ENCODE measurements at places on chromosomes 6 and 20. TPM values are rescaled to one million over a fixed set of nuclear protein-coding genes. Genes with fewer than 3 reads are reported as not detected.

DNA sequence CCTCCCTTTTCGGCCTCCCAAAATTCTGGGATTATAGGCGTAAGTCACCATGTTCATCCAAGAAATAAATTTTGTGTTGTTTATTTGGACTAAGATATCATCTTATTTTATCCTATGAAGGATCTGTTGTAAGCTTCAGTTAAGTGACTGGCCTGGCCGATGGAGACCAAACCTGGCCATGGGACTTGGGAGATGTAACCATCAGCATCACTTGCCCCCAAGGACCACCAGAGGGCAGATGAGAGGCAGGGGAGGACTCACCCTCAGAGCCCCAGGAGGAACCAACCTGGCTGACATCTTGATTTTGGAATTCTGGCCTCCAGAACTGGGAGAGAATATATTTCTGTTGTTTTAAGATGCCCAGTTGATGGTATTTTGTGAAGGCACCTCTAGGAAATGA lies 266.7 kb downstream of the CDH26 start:
- no peak for DNase-seq

DNA sequence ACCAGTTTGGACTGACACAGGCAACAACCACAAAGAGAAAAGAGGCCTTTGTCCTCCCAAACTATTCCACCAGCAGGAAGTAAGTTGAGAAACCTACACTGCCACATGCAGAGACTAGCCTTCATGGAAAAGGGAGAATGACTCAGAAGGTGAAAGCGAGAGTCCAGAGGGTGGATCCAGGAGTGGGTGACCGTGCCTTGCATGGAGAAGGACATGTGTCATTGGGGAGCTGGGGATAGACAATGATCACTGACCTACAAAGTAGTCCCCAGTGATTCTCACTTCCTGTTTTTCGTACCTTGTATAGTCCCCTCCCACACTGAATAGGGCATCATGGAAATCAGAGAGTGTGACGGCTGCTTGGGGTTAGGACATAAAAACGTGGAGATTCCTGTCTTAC lies 91.9 kb downstream of the MYLK4 start:
- DNase-seq = no peak

DNA sequence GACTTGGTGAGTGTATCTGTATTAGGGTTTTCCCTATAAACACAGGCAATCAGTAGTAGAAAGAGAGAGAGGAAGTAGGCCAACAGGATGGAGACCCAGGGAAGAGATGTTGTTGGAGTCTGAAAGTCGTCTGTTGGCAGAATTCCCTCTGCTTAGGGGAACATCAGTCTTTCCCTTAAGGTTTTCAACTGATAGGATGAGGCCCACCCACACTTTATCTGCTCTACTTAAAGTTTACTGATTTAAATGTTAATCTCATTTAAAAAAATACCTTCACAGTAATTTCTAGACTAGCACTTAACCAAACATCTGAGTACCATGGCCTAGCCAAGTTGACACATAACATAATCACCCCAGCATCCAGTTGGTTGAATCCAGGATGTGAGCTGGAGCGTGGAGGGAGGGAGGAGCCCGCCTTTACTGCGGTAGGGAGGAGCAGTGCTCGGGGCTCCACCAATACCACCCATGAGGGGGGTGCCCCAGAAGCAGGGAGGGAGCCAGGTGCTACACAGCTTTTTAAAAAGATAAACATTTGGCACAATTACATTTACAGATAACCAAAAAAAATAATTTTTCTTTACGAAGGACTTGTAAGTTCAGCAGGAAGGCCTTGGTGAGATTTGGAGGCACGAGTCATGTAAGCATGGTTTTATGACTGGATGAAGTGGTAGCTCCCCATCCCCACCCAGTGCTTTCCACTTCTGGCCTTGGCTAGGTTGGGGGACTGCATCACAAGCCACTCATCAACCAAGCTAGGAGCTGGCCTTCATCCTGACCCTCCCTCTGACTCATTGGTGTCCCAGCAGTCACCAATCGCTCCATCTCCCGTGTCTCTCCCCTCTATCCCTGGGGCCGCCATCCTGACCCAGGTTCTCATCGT lies 18.4 kb upstream of the SNX9 start:
- DNase-seq = no peak

DNA sequence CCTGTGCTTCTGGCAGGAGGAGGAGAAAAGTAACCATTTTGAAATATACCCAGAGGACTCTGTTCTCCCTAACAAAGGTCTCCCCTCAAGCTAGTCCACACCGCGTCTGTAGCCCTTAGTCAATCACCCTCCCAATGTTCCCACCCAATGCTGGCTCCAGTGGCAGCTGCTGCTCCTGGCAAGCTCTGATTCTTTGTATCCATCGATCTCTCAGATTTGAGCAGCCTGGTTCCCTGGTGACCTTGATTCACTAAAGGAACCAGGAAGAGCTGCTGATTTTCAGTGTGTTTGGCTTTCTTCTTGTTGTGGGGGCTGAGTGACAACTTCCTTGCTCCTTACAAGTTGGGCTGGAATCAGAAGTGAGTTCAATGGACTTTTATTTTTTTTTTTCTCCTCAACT lies 68.5 kb downstream of the FOXC1 start:
- no peak for DNase-seq

DNA sequence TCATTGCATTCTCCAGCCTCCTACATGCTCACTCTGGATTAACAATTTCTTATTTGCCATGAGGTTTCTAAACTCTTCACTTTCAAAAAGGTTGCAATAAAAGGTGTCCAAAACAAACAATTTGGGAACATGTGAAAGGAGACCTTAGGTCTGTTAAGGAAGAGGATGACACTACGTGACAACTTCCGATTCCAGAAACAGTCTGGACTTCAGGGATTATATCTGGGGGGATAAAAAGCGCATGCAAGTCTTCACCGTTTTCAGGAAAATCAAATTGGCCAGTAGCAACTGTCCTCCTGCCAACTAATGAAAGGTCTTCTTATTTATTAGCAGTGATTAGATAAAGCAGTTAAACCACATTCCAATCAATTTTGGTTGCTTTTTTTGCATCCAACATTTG lies 1.8 kb downstream of the ZDHHC14 start:
- DNase-seq = no peak

DNA sequence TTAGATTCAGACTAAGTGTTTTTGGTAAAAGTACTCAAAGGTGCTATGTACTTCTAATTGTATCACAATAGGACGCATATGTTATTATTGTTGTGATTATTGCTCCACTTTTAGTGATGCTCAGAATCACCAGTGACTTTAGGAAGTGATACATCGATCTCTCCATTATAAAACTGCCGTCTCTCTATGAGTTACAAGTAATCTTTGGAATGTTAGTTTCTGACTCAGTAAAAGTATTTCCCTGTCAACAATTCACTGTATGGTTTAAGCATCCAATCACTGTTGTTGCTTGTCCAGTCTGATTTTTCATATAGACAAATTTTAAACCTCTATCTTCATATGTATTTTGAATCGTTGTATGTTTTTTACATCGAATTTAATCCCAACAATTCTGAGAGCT lies 9.4 kb downstream of the DCBLD1 start:
- no peak for DNase-seq

GRCh38 chr6:21524201-21524600 lies 69.3 kb upstream of the SOX4 start:
- DNase-seq = no peak

DNA sequence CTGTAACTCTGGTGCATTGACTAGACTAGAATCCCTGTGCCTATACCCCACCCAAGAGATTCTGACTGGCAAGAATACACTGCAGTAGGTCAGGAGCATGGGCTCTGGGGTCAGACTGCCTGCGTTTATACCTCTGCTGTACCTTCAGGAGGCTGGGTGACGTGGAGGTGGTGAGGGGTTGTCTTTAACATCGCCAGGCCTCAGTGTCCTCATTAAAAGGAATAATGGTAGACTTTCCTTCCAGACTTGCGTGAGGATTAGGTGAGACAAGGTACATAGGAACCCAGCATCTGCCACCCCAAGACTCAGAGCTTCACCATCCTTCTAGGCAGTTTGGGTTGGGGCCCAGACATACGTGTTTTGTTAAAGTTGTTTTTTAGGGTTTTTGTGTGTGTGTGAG lies 44.3 kb downstream of the TM9SF4 start:
- no peak for DNase-seq

GRCh38 chr6:170454512-170455285 lies 98.4 kb downstream of the PSMB1 start:
- no peak for DNase-seq

Gene LBP
- total RNA-seq = 761 TPM

Gene ME1
- 4.9 TPM for total RNA-seq
